ENCODE measurements at places on chromosomes 7 and 10.

DNA sequence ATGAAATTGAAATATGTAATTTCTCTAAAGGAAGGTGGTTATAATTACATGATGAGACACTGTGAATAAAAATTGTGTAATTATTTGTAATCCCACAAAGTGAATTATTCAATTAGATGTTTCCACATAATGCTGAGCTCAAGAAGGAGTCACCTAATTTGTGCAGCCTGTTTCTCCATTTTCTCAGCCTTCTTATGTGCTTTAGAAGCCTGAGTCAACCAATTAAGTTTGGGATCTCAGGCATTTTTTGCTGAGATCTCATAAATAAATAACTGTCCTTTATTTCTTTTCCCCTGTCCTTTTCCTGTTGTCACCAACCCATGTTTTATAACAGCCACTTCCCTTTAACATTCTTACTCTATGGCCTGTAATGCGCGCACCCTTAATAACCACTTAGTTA, 506.5 kb upstream of the SEMA3D start:
- DNase-seq: no peak

DNA sequence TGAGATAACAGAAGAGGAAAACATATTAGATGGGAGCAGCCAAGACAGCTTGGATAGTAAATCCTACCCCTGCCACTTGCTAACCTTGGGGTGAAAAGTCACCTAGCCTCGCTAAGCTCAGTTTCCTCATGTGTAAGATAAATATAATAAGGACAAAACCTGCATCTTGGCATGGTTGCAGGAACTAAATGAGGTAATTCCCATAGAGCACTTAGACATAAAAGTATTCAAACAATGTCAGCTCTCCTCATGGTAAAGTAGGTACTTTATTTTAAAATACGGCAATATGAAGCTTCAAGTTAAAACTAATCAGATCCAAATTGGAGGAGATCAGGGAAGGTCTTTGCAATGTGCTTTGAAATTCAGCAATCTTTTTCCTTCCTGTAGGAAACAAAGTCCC, 113.1 kb downstream of the USP6NL start:
- no peak for DNase-seq

DNA sequence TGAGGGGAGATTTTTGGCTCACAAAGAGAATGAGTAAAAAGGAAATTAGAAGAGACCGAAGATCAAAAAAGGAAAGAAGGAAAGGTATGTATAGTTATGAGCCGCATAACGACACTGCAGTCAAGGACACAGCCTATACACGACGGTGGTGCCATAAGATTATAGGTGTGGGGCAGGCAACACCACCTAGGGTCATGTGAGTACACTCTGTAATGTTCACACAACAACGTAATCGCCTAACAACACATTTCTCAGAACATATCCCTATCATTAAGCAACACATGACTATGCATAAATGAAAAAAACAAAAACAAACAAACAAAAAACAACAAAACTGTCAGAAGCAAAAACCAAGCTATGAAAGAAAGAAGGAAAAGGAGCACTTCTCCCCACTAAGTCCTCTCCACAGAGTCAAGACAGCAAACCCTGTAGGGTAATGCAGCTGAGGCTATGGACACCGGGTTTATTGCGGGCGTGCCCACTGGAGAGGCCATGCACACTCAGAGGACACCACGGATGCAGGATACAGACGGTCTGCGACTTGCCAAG, 45.1 kb downstream of the PIP4K2A start:
- no peak for DNase-seq

- DNase-seq: no peak
These were observed 64.7 kb downstream of the LRGUK start for GRCh38 chr7:134191876-134192275.

- no peak for DNase-seq
These were observed 283.3 kb downstream of the TNS3 start for GRCh38 chr7:47298636-47299035.

- no peak for DNase-seq
These were observed 2.2 kb downstream of the BHLHA15 start for GRCh38 chr7:98213296-98213887.

DNA sequence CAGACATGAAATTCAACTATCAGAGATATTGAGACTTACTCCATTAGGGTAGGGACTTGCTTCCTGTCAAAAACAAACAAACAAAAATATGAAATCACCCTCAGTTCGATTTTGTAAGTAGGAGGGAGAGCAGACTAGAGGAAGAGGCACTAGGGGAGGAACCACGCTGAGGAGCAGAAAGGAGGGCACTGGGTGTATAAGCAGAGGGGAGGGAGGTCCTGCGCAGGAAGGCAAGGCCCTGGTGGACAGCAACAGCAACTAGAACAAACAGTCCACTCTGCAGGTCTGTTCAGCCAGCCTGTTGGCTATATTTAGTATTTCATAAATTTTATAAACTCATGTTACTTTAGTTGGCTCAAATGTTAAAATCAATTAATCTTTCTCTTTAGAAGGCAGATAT, 937.1 kb upstream of the C7orf33 start:
- DNase-seq: no peak

GRCh38 chr10:48495282-48496045, 109.4 kb downstream of the ARHGAP22 start:
- no peak for DNase-seq

DNA sequence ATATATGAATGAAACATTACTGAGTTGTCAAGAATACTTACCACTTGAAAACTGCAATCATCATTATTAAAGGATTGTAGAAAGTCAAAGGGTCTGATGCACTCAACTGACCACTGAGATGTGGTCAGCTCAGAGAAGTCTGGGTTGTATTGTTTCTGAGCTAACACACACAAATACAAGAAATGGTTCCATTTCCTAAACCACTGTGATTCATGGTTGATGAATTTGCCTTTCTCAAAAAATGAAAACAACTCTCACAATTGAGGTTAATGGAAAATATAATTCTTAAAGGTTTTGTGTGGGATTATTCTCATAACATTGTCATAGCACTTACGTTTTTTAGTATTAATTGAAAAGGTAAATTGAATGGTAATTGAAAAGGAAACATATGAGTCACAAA, 45.6 kb upstream of the TAS2R16 start:
- no peak for DNase-seq

DNA sequence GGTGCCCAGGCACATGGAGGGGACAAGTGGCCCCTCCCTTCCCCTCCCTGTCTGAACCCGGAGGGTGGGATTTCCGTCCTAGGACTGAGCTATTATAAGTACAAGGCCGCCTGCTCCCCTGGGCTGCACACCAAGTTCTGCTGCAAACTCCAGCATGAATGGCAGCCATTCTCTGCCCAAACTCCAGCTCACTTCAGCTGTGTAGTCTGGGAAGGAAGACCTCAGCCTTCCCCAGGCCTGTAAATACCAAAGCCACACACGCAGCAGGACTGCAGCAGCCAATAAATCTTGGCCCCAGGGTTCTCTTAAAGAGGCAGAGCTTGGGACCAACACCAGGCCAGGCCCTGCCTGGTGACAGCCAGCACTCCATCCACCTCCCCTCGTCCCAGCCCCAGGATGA, 291.3 kb upstream of the ZMIZ1 start:
- DNase-seq: no peak

- no peak for DNase-seq
These were observed 113.0 kb downstream of the SMURF1 start for GRCh38 chr7:99030951-99031350.

GRCh38 chr7:7563813-7564212, 2.9 kb upstream of the MIOS start:
- no peak for DNase-seq

GRCh38 chr7:132819648-132820047, 243.4 kb upstream of the PLXNA4 start:
- DNase-seq: no peak

DNA sequence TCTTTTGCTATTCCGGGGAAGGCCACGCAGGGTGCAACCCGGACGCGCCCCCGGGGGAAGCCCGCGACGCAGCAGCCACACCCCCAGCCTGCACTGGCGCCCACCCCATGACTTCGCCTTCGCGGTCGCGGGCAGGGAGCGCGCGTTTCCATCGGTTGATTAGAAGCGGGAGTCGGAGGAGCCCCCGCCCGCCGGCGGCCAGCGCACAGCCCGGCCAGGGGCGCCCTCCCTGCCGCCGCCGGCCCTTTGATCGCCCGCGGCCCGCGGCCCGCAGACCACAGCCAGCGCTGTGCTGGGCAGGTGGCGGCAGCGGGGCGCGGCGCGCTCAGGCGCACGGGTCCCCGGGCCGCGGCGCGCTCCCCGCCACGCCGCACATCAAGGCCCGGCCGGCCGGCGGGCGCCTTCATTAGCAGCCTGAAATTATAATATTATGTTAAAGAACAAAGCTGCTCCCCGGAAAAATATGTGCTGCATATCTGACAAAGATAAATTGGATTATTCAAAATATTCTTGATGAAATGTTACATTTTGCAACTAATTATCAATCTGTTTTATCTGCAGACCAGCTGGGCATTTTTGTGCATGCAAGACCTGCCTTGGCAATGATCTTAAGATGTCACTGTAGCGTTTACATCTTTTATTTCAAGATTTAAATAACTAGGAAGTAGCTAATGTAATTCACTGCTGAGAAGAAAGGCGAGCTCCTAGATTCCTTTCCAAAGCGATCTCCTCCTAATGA, 160.7 kb upstream of the MKI67 start:
- no peak for DNase-seq

GRCh38 chr7:23863209-23863787, 153.3 kb downstream of the STK31 start:
- no peak for DNase-seq

DNA sequence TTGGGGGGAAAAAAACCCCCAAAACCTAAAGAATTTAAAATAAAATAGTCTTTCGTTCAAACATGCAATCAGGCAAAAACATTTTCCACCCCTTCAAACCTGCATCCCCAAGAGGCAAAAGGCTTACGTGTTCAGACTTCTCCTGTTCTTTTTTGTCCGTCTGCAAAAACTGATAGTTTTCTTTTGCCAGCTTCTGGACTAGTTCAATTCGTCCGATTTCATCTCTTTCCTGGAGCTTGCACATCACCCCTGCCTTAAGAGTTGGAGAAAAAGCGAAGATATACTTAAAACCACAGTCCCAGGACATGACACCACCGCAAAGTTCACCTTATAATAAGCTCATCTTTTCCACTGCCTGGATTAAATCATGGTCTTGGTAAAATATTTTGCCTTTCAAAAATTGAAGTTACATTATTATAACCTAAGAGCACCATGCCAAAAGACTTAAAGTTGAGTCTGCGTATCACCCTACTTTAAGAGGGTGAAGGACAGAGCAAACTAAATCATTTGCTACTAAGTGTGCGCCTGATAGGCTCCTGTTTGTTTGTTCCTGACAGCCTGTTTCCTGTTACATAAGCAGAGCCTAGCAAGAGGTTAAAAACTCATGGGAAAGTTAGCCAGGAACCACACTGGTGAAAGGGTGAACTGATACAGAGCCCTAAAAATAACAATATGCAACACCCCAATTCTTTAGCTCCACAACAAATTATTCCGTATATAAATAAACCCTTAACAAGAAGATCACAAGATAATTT, 137.0 kb downstream of the RAPGEF5 start:
- no peak for DNase-seq

- no peak for DNase-seq
These were observed 35.7 kb downstream of the TNS3 start for GRCh38 chr7:47546171-47546570.

DNA sequence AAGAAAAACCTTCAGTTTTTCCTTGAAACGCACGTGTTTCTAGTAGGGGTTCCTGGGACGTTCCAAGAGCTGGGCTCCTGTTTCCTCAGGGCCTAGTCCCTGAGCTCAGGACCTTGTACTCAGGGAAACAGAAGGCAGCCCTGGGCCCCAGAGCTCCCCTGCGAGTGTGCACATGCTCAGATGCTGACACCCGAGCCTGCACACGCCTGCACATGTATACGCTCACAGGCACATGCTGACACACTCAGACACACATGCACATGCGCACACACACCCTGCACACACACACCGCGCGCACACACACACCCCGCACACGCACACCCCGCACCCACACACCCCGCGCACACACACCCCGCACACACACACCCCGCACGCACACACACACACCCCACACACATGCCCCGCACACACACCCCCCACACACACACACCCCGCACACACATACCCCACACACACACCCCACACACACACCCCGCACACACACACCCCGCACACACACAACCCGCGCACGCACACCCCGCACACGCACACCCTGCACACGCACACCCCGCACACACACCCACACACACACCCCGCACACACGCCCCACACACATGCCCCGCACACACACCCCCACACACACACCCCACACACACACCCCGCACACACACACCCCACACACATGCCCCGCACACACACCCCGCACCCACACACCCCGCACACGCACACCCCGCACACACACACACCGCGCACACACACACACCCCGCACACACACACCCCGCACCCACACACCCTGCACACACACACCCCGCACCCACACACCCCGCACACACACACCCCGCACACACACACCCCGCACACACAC, 52.2 kb downstream of the CALML3 start:
- DNase-seq: no peak

Measured in GM06990 (cell line).